ENCODE measurements at places on chromosomes 4 and X.
A peak's percentile ranks its signal among the peaks of the same experiment; 100 is the strongest.

DNA sequence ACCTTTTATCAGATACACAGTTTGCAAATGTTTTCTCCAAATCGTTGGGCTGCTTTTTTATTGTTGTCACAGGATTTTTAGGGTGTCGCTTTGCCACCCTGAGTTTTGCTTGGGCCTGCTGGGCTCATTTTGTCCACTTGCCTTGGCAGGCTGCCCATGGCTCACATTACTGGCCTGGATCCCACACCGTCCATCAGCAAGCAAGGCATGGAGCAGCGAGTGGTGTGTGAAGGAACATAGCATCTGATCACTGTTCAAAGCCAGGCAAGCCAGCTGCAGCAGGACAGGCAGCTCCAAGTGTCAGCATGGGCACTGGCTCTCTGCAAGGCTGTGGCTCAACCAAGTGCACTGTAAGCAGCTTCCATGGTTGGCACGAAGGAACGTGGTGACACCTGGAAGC, 261.4 kb upstream of the TECRL start:
- peak; percentile 29 for DNase-seq

GRCh38 chr4:48766131-48766792, 13.8 kb downstream of the FRYL start:
- no peak for DNase-seq

DNA sequence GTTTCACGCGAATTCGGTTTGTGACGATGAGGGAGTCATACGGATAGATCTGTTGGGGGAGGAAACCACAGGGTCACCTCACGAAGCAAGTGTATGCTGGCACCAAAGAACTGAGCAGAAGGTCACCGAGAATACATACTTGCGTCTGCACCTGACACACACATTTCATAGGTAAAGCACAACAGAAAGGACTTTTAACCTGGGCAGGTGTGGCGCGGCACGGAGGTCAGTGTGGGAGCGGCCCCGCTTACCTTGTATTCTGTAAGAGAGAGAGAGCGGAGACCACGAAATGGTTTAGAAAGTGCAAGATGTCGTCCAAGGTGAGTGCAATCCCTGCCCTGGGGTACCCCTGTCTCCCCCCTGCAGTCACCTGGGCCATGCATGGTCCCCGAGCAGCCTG, 43.6 kb upstream of the AFAP1 start:
- no peak for DNase-seq

GRCh38 chr4:109462297-109462696, 28.7 kb downstream of the SEC24B start:
- no peak for DNase-seq

GRCh38 chrX:45208121-45208856, 7.6 kb upstream of the DIPK2B start:
- DNase-seq: no peak

GRCh38 chrX:133741303-133741702, 244.1 kb downstream of the GPC3 start:
- no peak for DNase-seq

- DNase-seq: no peak
These were observed 69.4 kb downstream of the TBC1D9 start for GRCh38 chr4:140686796-140687195.

DNA sequence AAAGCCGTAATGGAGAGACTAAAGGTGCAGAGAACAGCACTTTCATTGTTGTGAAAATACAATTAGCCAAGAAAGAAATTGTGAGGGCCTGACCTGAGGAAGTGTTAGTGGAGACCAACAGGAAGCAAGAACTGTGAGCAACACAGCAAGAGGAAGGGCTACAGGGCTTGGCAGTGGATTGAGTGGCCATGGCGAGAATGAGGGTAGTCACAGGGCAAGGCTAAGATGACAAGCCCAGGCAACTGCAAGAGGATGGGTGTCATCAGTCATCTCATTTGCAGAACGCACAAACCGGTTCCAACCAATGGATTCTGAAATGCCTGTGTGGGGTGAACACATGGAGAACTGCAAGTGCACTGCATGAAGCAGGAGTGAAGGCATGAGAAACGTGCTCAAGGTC, 3.6 kb downstream of the SLC10A6 start:
- DNase-seq: no peak

GRCh38 chr4:142142366-142143054, 506.1 kb downstream of the IL15 start:
- no peak for DNase-seq

GRCh38 chr4:29276150-29276549, 1444.0 kb upstream of the PCDH7 start:
- DNase-seq: no peak

DNA sequence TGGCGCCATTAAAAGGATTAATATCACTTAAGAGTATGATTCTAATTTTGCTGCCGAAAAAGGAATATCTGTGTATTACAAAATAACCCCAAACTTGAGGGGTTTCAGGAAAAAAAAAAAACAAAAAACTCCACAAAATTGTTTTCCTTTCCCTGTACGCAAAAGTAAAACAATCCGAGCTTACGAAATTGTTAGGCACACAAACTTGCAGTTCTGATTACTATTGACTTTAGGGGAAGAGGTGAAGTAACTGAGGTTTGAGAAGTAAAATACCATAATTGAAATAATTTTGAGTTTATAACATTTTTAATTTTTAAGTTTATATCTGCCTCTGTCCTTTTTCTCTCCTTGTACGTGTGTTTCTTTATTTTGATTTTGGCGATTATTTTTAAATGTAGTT, 64.8 kb downstream of the USP9X start:
- no peak for DNase-seq

DNA sequence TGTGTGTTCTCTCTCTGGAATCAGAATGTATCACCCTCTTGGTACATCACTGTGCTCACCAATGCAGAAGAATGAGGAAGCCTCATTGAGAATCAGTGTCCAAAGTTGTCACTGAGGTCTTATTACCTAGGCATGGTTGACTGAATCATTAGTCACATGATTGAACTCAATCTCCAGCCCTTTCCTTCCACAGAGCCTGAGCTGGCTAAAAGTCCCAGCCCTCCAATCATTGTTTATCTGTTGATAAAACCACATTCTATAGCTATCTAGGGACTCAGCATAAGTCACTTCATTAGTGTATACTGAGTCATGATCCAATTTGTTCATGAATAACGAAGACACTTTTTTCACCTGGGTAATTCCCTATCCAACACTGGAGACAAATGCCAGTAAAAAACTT, 396.8 kb downstream of the TRAM1L1 start:
- DNase-seq: no peak

DNA sequence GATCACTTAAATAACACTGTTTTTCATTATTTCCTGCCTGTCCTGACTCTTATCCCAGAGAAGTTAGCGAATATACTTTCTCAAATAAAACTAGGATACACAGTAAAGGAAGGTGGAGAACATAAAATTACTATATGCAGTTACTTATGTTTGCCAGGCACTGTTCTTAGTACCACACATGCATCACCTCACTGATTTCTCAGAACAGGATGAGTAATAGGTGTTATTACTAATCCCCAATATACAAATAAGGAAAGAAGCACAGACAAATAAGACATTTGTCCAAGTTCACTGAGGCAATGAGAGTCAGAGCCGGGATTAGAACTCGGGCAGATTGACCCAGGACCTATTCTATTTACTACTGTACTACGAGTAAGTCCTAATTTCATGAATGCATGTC, 91.7 kb downstream of the CORIN start:
- no peak for DNase-seq

- no peak for DNase-seq
These were observed 2.2 kb downstream of the LRPAP1 start for GRCh38 chr4:3530051-3530450.

GRCh38 chr4:180950377-180950776, 1292.8 kb upstream of the TENM3 start:
- no peak for DNase-seq

DNA sequence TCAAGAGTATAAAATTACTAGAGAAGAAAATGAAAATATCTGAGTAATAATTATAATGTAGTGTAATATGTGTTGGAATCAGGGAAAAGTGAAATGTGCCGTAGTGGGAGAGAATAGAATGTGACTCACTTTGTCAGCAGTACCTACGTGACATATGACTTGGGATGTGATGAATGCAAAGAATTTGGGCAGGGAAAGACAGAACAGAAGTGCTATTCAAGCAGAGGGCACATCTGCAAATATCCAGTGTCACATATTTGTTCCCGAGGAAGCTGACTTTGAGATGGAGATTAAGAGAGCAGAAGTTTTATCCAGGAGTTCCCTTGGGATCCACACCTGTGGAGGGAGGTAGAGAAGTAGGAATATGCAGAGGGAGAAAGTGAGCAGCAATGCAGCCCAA, 69.3 kb upstream of the HS3ST1 start:
- no peak for DNase-seq

DNA sequence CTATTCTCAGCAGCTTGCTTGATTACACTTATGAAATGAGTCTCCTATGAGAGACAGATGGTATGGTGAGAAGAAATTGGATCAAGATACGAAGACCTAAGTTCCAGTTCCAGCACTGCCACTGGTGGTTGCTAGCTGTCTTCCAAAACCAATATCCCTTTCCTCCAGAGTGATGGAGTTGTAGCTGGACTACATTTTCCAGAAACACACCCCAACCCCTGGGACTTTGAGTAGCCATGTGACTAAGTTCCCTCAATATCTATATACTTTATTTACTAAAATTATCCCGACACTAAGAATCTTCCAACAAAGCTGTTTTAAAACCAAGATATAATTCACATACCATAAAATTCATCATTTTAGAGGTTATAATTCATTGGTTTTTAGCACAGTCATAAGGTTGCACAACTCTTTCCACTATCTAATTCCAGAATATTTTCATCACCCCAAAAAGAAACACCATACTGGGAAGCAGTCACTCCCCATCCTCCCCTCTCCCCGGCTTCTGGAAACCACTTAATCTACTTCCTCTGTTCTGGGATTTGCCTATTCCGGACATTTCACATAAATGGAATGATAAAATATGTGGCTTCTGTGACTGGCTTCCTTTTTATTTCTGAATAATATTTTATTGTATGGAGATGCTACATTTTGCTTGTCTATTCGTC, 118.0 kb downstream of the MANBA start:
- DNase-seq: no peak

- no peak for DNase-seq
These were observed 54.6 kb upstream of the CLCN4 start for GRCh38 chrX:10102046-10102704.

DNA sequence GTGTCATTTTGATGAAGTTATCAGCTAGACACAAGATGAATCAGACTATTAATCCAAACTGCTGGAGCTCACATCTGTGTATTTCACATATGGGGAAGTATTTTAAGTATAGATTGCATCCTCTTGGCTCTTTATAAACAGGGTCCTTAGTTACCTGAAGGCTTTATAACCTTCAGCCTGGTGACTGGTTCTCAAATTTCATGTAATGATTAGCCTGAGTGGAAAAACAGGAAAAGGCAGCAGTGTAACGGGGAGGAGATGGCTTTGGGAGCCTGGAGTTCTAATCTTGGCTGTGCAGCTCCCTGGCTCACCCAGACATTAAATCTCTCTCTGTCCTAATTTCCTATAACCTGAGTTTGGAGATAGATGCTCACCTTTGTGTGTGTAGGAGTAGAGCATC, 103.8 kb upstream of the HPF1 start:
- DNase-seq: no peak

DNA sequence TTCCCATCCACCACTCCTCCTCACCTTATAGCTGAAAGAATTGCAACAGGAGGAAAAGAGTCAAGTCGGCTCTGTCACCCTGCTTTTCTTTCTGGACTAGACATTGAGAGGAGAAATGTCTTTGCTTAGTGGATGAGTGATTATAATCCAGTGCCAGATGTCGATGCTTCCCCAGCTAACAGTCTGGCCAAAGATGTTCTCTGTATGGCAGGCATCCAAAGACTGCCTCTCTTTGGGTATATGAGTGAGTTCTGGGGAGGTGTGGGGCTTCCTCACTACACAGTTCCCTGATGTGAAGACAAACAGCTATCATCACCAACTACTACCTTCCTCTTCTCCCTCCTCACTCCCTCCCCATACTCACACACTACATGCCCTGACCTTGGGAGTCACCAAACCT, 90.9 kb downstream of the COMMD8 start:
- DNase-seq: no peak

DNA sequence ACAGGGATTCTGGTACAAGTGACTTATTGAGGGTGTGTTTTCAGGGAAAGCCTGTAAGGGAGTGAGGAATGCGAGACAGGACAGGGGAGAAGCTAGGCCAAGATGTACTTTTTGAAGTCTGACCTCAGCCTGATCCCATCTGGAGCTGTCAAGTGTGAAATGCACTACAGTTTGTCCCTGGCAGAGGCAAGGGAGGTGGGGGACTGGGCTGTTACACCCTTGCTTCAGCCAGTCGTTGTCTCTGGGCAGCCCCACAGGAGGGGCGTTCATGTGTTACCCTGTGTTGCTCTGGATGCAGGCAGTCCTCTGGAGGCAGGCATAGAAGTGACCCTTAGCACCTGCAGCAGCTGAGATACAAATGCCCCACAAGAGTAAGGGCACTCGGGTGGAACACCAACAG, 25.8 kb downstream of the PPEF1 start:
- no peak for DNase-seq

DNA sequence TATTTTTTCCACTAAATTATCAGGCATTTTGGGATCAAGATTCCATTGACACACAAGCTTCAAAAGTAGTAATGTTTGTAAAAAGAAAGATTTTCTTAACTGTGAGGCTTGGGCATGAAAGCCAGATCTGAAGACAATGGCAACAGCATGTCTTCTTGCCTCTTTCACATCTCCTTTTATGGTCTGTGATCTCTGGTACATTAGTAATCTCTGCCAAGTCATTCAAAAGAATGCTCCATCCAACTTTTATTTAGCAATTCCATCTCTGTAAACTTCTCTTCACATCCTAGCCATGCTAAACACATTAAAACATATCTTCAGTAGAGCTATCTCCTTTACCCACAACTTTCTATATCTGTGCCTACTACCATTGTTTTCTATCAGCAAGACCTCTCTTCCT, 465.4 kb downstream of the FAT4 start:
- no peak for DNase-seq

- no peak for DNase-seq
These were observed 147.7 kb downstream of the SH3KBP1 start for GRCh38 chrX:19739683-19740082.

DNA sequence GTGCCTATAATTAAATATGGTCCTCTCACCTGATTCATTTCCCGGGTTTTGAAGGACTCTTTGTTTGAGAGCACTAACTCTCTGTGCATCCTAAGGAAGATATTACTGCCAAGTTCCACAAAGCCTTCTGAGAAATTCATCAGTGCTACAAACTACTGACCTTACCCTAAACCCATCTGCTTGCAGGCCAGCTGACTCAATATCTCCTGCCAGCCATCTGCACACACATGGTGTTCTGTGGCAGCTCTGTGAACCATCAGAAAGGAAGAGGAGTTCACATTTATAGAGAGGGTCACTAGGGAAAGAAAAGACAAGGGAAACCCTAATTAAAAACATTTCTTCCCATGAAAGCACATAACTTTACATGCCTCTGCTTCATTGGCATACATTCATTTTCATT, 156.7 kb downstream of the ATP10D start:
- DNase-seq: no peak
